ENCODE measurements at places on chromosomes 6 and 20.

- DNase-seq = no peak
Observed at GRCh38 chr6:134980846-134981245, 30.9 kb upstream of the ALDH8A1 start.

DNA sequence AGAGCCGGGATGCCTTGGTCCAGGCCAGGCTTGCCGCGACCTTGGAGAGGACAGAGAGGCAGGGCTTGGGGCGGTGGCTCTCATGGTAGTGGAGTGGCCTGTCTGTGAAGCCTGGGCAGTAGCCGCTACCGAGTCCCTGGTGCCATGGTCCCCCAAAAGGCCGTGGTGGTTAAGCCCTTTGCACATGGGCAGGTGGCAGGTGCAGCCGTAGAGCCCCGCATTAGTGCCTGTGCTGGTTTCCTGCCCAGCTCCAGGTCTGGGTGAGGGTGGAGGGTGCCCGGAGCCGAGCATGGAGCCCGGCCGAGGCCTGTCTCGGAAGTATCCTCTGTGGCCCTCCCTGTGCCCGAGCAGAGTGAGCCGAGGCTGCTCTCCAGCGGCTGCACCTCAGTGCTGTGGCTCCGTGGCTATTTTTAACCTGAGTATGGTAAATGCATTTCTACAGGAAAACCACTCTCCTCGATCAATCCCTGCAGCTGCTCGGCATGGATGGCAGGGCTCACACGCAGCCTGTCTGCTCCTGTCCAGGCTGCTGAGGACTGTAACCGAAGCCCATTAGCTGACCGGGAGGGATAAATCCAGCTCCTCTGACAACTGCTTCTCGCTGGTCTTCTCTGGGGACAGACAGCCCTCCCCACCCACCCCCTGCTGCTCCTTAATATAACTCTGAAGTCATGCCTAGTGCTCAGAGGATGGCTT is 36.3 kb upstream of the GATA5 start:
- no peak for DNase-seq

DNA sequence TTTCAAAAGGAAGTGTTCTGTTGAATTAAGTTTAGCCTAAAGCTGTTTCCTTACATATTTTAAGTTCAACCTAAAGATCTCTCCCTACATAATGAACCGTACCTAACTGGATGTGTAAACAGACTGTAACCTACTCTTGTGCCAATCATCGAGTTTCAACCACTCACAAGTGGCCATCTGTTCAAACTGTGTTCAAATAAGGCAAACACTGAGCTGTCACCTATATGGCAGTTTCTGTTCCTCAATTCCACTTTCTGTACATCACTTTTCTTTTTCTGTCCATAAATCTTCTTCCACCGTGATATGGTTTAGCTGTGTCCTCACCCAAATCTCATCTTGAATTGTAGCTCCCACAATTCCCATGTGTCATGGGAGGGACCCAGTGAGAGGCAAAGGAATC is 428.6 kb downstream of the HACE1 start:
- no peak for DNase-seq

DNA sequence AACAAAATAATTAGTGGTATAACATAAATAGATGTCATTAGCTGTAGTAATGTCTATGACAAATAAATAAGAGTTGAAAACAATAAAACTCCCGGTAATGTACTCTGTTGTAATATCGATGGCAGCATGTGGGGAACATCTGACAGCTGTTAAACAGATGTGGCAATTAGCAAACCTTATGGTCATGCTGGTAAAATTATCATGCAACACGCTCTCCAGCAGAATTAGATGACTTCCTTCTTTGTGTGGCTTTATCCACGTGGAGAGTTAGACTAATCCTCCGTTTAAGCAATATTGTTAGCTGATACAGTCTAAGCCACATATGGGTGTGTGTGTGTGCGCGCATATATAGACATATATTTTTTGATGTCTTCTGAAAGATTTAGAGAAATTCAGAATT is 77.7 kb upstream of the ZFP64 start:
- DNase-seq = peak; percentile 69

- DNase-seq = no peak
Observed at GRCh38 chr6:125753218-125753936, 3.9 kb downstream of the HEY2 start.

- no peak for DNase-seq
Observed at GRCh38 chr6:39428152-39428551, 105.7 kb upstream of the KCNK16 start.

DNA sequence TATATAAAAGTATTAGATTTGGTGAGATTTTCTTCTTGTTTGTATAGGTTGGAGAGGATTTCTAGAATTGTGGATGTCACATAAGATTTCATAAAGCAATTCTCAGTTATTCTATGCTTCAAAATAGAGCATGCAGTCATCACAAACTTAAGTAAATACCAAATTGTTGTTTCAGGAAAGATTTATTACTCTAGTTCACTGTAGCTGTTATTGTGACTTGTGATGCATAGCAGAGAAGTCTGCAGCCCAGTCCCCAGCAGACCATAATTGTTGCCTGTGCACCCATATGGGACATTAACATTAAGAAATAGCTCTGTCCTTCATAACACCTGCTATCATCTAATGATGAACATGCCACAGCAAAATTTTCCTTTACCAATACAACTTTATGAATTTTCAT is 228.0 kb upstream of the FAM83B start:
- no peak for DNase-seq

DNA sequence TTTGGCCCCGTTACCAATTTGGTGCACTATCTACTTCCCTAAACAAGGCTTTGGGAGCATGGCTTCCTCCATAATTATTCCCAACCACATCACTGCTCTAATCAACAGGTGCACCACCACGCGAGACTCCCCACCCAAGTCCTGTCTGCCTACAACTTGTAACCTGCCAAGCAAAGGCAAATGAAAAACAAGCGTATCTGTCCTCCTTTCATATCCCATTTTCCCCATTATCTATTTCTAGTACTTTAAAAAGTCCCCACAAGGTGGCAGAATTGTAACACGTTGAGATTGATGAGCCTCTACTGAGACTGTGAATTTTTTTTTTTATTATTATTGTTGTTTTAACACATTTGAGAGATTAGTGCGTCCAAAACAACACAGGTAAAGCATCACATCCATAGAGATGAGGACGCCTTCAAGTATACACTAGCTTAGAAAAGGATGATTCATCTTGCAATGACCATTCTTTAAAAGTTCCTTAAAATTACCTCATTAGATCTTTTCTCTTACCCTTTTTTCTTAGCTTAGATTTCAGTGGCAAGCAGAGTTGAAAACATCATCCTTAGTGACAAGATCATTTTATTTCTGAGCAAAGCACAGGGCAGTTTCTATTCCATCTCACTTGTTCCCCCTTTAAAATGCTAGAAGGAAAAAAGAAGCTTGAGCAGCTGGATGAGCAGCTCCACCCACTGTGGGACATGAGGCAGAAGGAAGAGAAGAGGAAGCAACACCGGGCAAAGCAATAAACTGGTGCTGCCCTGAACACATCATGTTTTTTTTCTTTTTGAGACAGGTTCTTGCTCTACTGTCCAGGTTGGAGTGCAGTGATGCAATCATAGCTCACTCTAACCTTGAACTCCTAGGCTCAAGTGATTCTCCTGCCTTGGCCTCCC is 210.8 kb downstream of the ARHGAP18 start:
- peak; percentile 37 for DNase-seq
